ENCODE measurements at places on chromosomes 3 and 15.

GRCh38 chr3:140898340-140899180 lies 43.1 kb upstream of the SLC25A36 start:
- DNase-seq: peak; percentile 84

DNA sequence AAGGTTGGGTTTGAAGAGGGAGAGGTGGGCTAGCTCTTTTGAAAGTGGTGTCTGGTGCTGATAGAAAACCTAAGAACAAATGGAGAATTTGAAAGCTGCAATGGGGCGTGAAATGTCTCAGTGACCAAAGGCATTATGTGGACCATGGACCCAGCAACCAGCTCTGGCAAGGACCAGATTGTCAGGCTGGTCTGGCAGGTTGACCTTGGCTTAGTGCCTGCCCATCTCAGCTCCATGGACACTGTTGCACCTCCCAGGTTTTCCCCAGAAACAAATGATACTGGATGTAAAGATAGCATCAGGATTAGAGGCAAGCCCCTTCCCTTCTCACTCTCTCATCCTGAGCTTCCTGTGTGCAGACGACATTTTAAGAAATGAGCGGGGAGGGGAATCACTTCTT lies 302.9 kb upstream of the LRRFIP2 start:
- DNase-seq: no peak

DNA sequence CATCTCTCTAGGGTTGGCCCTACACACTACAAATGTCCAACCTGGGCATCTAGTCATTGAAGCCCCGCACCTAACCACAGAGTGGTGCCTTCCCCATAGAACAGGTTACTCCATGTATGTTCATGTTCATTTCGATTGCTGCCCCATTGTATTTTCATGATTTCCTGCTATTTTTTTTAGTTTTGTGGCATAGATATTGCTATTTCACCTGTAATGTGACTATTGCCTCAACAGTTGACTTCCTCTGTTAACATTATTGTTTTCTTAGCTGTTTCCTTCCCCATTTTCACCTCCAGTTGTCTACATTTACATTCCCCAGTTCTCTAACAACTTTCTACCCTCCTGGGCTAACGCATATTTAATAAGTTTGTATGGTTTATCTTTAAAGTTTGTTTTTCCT lies 137.7 kb upstream of the RBMS3 start:
- DNase-seq: no peak

- peak; percentile 67 for DNase-seq
Measured at GRCh38 chr15:62469478-62469873, 304.4 kb upstream of the C2CD4B start.

- DNase-seq: no peak
Measured at GRCh38 chr3:122247825-122248185, 64.3 kb downstream of the CASR start.

Measured in foreskin fibroblast (primary cell).